ENCODE measurements at places on chromosomes 3 and 15. TPM values are rescaled to one million over a fixed set of nuclear protein-coding genes. Genes with fewer than 3 reads are reported as not detected.

DNA sequence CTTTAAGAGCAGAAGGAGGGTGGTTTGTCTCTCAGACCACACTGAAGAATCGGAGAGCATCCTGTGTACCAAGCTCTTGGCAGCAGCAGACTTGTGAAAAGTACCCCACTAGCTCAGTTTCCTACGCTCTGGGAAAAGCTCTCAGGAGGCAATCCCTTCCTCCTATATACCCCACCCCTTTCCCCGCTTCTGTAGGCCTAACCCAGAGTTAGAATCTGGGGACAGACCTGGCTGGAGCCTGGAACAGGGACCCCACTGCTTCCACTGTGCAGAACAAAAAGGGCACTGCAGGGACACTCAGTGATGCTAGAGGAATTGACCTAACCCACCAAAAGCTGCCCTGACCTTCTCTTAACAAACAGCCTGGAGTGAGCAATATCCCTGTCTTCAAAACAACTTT, 70.0 kb upstream of the CCDC39 start:
- DNase-seq = no peak

The TMEM266 gene
- total RNA-seq = not detected

- no peak for DNase-seq
These were observed 174.3 kb upstream of the ZBTB20 start for GRCh38 chr3:115321400-115321805.

DNA sequence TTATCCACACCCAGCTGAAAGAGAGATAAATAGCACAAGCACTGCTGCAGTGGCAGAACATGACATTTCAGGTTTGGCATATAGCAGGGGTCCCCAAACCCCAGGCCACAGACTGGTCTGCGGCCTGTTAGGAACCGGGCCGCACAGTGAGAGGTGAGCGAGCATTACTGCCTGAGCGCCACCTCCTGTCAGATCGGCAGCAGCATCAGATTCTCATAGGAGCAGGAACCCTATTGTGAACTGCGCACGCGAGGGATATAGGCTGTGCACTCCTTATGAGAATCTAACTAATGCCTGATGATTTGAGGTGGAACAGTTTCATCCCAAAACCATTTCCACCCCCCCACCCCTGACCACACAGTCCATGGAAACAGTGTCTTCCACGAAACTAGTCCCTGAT, 54.6 kb downstream of the CCR4 start:
- DNase-seq = no peak

- DNase-seq = no peak
These were observed 2.2 kb upstream of the IGDCC3 start for GRCh38 chr15:65379986-65380385.

- no peak for DNase-seq
These were observed 38.6 kb downstream of the CNTN3 start for GRCh38 chr3:74575857-74576256.

The CRELD1 gene
- total RNA-seq = 13.9 TPM

GRCh38 chr3:195462308-195462610, 19.4 kb upstream of the ACAP2 start:
- DNase-seq = no peak

The EXD1 gene
- total RNA-seq = not detected

The COL6A6 gene
- not detected for total RNA-seq

The CCDC13 gene
- 0.60 TPM for total RNA-seq

GRCh38 chr3:186949281-186949982, 19.1 kb downstream of the ST6GAL1 start:
- DNase-seq = no peak

DNA sequence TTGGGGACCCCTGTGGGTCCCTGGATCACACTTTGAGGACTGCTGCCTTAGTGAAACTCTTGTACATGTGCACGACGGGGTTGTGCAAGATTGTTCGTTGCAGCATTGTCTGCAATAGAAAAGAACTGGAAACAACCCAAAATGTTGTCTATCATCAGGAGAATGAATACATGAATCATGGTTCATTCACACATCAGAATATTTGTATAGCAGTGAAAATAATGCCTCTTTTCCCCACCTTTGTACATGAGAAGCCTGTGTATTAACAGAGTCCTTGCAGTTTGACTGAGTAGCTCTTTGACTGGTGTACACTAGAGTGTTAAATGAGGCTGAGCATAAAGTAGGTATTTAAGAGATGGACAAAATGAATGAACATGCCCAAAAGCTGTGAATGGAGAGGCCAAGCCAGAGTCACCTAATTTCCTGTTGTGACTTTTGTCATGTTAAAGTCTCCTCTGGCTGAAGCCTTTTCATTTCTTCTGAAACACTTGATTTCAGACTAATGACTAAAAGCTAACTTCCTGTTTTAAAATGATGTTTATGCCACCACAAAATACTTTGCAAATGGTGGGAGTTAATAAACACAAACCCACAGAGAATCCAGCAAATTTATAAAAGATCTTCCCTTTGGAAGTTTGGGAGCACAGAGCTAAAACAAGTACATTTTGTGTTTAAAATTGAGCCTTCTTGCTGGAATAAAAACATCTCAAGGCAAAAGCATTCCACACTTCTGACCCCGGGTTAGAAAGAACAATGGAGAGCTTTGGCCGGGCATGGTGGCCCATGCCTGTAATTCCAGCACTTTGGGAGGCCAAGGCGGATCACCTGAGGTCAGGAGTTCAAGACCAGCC, 20.6 kb upstream of the USP3 start:
- DNase-seq = no peak

GRCh38 chr3:197308591-197308990, 10.2 kb upstream of the DLG1 start:
- no peak for DNase-seq

DNA sequence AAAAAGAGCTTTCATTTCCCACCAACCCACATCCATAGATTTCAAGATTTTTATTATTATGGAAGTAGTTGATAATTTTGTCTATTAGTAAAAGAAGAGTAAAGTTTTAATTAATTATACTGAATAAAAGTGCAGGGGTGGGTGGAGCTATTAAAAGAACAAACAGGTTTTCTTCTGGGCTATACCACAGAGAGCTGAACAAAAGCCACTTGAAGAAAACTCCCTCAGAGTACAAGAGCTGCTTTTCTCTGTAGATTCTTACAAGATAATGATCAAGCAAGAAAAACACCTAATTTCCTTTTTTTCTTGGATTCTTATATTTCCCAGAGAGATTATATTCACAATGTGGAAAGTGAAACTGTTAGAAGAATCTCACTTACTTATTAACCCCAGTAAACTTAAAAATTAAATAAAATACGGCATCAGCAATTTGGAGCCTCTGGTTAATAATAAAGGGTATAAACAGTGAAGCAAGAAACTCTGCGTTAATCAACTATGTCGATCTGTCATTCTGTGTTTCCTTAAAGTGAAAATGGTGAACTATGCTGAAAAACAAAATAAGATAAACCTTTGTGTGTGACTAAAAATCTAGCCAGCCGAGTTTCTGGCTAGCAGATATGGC, 84.9 kb downstream of the THBS1 start:
- DNase-seq = no peak

GRCh38 chr3:14126017-14126886, 1.4 kb downstream of the TMEM43 start:
- DNase-seq = peak; percentile 3

- no peak for DNase-seq
These were observed 340.5 kb upstream of the NECTIN3 start for GRCh38 chr3:110731148-110731547.

- no peak for DNase-seq
These were observed 72.5 kb upstream of the POLG start for GRCh38 chr15:89406940-89407607.

- DNase-seq = no peak
These were observed 34.2 kb downstream of the EEFSEC start for GRCh38 chr3:128187495-128187894.

The CCDC54 gene
- not detected for total RNA-seq

DNA sequence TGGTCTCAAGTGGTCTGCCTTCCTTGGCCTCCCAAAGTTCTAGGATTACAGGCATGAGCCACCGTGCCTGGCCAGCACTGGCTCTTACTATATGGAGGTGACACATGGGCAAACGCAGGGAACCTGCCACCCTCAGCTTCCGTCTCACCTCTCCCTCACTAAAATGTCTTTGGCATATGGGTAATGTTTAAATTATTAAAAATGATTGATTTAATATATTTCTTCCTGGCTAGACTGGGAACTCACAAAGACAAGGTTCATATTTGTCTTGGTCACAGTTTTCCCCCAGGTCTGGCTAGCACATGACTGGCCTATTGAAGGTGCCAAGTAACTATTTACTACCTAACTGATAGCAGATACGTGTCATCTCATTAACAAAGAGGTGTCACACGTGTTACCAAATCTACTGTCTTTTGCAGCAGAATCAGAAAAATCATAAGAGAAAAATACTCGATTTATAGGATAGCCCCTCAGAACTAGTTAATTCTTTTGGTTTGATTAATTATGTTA, 48.2 kb downstream of the SYNM start:
- DNase-seq = no peak

GRCh38 chr15:29149738-29150075, 119.9 kb downstream of the NSMCE3 start:
- no peak for DNase-seq

DNA sequence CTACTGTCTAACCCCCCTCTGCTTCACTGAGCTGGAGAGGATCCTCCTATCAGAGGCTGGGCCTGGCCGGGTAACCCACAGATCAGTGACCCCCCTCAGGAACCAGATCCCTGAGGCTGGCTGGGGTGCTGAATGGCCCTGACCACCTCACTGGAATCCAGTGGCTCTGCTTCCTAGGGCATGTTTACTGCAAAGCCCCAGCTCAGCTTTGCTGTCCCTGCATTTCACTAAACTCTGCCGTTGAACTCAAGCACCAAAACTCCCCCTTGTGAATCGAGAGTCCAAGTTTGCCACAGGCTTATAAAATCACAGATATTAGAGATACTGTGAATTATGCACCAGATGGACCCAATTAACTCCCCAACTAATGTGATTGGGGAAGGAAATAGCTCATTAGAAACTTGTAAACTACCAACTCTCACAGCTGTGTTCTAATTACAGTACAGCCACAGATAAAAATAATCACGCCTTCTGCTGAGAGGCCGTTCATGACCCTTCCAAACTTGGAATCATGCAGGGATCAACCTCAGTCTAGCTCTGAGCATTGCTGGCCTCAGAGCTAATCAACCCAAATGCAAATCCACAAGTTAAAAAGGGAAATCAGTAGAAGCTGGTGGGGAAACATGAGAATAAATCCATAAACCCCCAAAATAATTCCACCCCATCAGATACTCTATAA, 47.0 kb downstream of the OCA2 start:
- DNase-seq = no peak

The SOX14 gene
- total RNA-seq = not detected

The CD200 gene
- 4.0 TPM for total RNA-seq

DNA sequence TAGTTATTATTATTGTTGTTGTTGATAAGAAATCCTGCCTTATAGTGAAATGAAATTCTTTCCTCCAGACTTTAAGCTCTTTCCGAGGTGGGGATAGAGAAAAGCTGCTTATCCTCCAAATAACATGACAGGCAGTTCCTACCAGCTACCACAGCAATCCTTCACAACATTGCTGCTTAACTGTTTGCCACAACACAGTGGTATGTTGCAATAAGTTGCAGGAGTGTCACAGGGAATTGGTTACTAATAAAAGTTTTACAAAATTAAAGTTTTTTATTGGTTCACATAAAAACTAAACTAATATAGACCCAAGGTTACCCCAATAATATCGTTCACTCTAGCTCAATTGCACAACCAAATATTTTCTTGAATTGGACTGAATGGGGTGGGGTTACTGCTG, 57.4 kb upstream of the ICE2 start:
- no peak for DNase-seq

GRCh38 chr3:38115645-38116427, 21.1 kb downstream of the ACAA1 start:
- no peak for DNase-seq

- no peak for DNase-seq
These were observed 44.9 kb downstream of the IL1RAP start for GRCh38 chr3:190558796-190559195.

- peak; percentile 11 for DNase-seq
These were observed 1.5 kb downstream of the SFMBT1 start for GRCh38 chr3:53044371-53044710.

DNA sequence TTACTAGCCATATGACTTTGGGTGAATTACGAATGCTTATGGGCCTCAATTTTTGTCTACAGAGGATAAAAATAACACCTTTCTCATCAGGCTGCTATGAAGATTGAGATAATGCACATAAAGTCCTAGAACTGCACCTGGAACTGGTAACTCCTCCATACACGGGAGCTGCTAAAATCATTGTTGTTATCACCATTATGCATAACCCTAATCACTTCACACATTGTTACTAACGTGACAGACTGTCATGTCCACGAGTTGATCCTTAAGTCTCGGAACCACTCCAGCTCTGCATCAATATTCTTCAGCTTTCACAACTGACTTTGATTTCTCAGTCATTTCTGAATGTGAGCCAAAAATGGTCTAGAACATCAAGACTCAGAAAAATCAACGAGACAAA, 64.1 kb downstream of the RFTN1 start:
- DNase-seq = no peak

DNA sequence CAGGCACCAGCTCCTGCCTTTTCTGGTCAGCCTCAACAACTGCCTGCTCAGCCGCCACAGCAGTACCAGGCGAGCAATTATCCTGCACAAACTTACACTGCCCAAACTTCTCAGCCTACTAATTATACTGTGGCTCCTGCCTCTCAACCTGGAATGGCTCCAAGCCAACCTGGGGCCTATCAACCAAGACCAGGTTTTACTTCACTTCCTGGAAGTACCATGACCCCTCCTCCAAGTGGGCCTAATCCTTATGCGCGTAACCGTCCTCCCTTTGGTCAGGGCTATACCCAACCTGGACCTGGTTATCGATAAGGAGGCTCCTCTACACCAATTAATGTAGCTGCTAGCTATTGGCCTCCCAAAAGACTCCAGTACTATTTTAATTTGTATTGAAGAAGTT, 38.9 kb downstream of the TFG start:
- no peak for DNase-seq

The SLC51A gene
- not detected for total RNA-seq

DNA sequence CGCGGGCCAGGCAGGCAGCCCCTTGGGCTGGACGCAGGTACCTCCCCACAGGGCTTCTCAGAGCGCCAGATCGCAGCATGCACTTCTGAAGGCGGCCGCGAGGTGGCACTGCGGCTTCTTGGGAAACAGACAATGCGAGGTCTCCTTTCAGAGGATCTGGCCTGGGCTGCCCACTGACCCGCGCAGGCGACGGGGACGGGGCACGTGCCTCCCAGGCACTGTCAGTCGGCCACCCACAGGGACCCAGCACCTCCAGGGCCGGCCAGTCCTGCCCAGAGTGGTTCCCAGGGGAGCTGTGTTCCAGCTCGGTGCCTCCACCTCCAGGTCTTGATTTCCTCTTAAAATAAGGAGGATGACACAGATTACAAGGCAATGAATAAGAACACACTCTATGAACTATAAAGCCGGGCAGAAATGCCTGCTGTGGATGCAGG, 24.4 kb upstream of the TXNRD3 start:
- peak; percentile 73 for DNase-seq

The PGBD4 gene
- total RNA-seq = 4.1 TPM

Measured in activated CD4-positive, alpha-beta T cell treated with anti-CD3 and anti-CD28 coated beads, Interleukin-2, amount 10 ng/mL, durations not matched to agents 7 days and 5 days (primary cell).